ENCODE measurements at places on chromosomes 3 and 15.

GRCh38 chr3:31710123-31710803, 177.5 kb downstream of the STT3B start:
- no peak for DNase-seq

GRCh38 chr3:65761446-65762234, 277.1 kb downstream of the MAGI1 start:
- no peak for DNase-seq

DNA sequence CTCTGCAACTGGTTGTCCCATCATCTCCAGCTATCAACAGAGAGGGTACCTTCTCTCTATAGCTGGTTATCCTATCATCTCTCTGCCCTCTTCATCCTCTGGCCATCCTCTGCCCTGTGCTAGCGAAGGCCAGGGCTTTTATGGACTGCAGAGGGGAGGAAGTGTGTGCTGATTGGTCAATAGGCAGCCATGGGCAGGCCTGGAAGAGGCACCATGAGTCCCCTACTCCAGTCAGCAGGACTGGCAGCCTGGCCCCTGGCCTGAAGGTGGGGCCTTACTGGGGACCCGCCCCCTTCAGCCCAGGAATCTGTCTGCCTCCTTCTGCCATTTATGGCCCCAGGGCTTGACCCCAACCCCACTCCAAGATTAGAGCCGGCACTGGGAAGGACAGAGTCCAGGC, 10.4 kb upstream of the TRIM59 start:
- DNase-seq, result no peak

DNA sequence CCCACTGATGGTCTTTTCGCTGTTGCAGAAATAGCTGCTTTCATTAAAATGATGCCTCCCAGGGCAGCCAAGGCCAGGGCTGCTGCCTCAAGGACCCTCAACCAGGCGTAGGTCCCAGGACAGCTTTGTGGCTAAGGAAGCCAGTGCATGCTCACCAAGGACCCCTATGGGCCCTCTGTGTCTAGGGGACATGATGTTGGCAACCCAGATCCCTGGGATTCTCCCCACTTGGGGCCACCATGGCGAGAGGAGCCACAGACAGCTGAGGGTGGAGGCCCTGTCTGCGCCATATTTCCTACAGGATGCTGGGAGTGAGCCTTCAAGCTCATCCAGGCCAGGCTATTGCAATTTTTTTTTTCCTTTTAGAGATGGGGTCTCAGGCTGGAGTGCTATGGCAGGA, 137.2 kb downstream of the CHSY1 start:
- DNase-seq, result no peak

DNA sequence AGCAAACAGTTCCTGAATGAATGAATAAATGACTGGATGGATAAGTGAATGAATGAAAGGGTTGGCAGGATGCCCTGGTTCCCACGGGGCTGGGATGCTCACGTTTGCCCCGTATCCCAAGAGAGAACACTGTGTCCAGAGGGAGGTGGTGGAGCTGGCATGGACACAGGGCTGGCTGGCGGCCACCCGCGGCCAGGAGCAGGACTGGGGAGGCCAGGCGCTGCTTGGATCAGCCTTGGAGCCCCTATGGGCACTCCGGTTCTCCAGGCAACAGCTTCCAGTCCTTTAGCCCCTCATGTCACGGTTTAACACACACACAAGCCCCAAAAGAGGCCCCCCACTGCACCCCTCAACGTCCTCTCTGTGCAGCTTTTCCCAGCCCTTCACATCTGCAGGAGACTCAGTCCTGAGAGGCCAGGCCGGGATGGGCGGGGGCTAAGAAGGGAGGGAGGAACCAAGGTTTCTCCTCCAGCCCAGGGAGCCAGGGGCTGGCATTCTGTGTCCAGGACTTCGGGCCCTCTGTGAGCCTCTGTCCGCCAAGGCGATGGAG, 86.0 kb upstream of the ALDH1L1 start:
- no peak for DNase-seq

DNA sequence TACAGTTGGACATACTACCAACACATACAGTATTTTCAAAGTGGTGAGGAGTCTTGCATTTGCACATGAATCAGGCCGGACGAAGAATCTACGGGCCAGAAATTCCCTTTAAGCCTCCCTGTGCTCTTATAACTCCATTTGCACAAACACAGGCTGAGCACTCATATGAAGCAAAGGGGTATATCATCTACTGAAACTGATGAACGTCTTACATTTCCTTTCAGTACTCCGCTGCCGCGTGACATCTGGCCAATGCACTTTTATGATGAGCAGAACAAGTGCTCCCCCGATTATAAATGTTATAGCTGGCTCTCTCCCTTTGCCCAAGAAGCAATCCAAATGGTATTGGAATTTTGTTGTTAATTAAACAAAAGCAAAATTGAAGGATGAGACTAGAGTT, 110.3 kb upstream of the ICE2 start:
- no peak for DNase-seq

GRCh38 chr15:94761574-94761973, 530.2 kb downstream of the MCTP2 start:
- no peak for DNase-seq

GRCh38 chr15:33116198-33116597, 78.3 kb downstream of the FMN1 start:
- no peak for DNase-seq

- DNase-seq, result no peak
These were observed 6.0 kb downstream of the SPATA16 start for GRCh38 chr3:173135059-173135458.

- no peak for DNase-seq
These were observed 2.9 kb downstream of the TNFSF10 start for GRCh38 chr3:172520301-172520831.

DNA sequence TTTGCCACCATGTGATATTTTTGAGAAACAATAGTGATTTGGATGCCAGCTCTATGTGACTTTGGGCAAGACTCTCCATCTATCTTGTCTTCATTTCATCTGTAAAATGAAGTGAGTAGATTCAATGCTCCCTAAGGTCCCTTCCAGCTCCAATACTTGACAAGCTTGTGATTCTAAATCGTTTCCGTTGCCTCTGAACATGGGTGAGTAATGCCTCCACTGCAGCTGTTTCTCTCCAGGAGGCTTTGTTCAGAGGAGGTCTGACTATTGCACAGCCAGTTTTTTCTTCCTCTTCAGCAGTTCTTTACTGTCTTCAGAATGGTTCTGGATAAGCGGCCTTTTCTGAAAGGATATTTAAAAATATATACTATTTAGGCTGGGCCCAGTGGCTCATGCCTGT, 14.8 kb upstream of the TMOD3 start:
- no peak for DNase-seq
